Urinary bladder (tissue), 4 donors: ENCODE measurements at places on chromosomes 2 and 18. TPM values are rescaled to one million over a fixed set of nuclear protein-coding genes. Genes with fewer than 3 reads are reported as not detected.

Gene PLEKHH2
- total RNA-seq, result 53.6 TPM

Gene IL36G
- not detected for total RNA-seq

Gene MC4R
- total RNA-seq, result 0.16 TPM

Gene KCNG2
- 0.21 TPM for total RNA-seq

Gene ABHD1
- total RNA-seq, result not detected

Gene CNGA3
- total RNA-seq, result 0.85 TPM

Gene PPM1B
- total RNA-seq, result 67.3 TPM

Gene LRP1B
- total RNA-seq, result 13.3 TPM

Gene MLPH
- total RNA-seq, result 11.7 TPM

Gene SCYGR4
- total RNA-seq, result not detected

Gene SLC16A14
- 13.7 TPM for total RNA-seq

Gene UGT1A5
- 0.79 TPM for total RNA-seq

Gene GYPC
- total RNA-seq, result 65.2 TPM

Gene NABP1
- 30.2 TPM for total RNA-seq

Gene SOX11
- 9.8 TPM for total RNA-seq

Gene CKAP2L
- total RNA-seq, result 13.5 TPM

Gene GDF7
- total RNA-seq, result 2.2 TPM

Gene ACMSD
- total RNA-seq, result not detected

Gene EML6
- total RNA-seq, result 3.9 TPM
